ENCODE measurements at places on chromosomes 13 and 19. TPM values are rescaled to one million over a fixed set of nuclear protein-coding genes. Genes with fewer than 3 reads are reported as not detected.

CNMD gene
- polyA plus RNA-seq: 0.94 TPM

DNA sequence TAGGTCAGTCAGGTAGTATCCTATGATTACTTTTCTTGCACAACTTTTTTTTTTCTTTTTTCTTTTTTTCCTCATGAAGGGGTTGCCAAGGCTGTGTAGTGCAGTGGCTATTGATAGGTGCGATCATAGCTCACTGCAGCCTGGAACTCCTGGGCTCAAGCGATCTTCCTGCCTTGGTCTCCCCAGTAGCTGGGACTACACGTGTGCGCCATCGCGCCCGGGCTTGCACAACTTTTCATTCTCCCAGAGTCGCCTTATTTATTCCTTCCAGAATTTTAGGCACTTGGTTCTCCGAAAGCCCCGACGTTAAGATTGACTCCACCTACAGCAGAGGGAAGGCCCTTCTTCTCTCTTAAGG is 867 bp upstream of the ZNF613 start:
- peaks cover 2% of the 10 kb centered on the region for H3K27me3 ChIP-seq
- no peak for DNase-seq
- H3K27ac ChIP-seq: peak overlapping the region; percentile 99
- H3K4me3 ChIP-seq: peak overlapping the region; percentile 89

- no peaks in the 10 kb centered on the region for H3K27me3 ChIP-seq
- no peaks in the 10 kb centered on the region for H3K36me3 ChIP-seq
- H3K4me1 ChIP-seq: peaks cover 4% of the 10 kb centered on the region
Measured at GRCh38 chr13:89380101-89380500, 1708.9 kb downstream of the SLITRK5 start.

DNA sequence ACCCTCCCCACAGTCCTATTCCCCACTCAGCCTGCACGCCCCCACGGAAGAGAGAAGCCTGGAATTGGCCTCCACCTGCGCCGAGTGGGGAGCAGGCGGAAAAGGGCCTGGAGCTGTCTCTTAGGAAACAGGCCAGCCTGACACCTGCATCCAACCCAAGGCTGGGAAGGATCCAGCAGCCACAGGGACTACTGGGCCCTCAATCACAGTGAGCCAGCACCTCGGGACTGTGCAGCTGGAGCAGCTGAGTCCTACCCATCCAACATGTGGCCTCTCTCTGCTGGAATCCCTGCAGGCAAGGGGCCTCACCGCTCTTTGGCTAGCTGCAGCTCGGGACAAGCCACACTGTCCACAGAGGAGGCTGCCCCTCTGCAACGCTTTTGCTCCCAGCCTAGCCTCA is 8.3 kb upstream of the EPHX3 start:
- H3K36me3 ChIP-seq: peaks cover 83% of the 10 kb centered on the region
- H3K4me1 ChIP-seq: peaks cover 31% of the 10 kb centered on the region
- peak overlapping the region; percentile 29 for H3K27ac ChIP-seq
- no peak overlapping the region for H3K4me3 ChIP-seq

CGB8 gene
- polyA plus RNA-seq: not detected

DNA sequence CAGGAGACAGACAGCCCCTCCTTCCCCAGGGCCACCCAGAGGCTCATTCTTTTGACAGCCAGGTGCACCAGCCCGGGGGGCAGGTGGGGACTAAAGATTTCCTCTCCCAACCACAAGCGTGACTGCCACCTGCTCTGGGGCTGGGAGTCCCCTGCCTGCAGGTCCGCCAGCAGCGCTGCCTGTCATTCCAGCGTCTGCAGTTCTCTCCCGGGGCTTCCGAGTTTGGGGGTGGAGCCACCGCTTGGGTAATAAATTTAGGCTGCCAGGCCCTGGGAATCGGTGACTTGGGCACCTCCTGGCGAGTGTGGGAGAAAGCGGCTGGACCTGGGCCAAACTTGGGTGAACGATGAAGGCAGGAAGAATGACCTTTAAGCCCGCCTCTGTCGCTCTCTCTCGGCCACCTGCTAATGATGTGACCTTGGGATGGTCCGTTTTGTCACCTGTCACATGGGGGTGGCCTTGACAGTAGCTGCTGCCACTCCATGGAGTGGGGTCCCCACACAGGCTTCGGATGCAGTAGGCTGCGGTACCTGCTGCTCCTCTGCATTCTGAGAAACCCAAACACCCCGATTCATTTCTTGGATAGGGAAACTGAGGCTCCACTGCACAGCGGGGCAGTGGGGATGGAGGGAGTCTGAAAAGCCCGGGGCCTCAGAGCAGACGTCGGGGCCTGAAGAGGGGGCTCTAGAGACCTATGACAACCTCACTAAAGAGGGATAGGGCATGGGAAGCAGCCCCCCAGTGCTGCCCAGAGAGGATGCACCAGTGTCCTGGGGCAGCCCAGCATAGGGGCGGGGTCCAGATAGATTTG is 12.8 kb downstream of the FUT6 start:
- H3K36me3 ChIP-seq: no peaks in the 10 kb centered on the region
- H3K4me3 ChIP-seq: no peak overlapping the region
- H3K27me3 ChIP-seq: peaks cover 17% of the 10 kb centered on the region
- peak; percentile 69 for DNase-seq
- H3K27ac ChIP-seq: no peak overlapping the region

MEF2B gene
- polyA plus RNA-seq: 1.0 TPM

KCTD4 gene
- 0.09 TPM for polyA plus RNA-seq
